ENCODE measurements at places on chromosomes 4 and X.

DNA sequence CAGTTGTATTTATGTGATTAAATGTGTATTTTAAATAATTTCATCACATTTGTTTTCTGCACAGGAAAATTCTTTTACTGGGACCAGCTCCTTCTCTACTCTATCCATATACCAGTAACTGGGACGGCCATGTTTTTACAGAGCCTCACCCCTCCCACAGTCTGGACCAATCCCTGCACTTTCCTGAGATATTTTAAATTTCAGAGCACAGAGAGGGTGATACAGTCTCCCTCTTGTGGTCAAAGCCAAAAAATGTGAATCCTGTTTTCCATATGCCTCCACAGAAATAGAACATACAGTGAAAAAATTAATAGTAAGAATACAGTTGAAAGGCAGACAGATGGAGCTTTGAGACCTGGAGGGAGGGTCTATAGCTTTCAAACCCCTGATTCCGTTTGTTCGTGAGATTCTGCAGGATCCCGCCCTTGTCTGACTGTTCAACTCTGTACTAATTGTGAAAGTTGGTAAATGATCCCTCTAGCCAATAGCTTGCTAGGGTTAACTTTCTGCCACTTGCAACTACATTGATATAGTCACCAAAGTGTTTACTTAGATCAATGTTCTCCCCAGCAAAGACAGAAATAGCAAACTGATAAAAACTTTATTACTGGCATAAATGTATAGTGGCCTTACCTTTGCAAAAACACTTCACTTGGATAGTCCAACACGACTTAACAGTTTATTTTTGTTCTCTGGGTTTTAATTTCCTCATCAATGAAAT lies 172.2 kb downstream of the PPARGC1A start:
- no peak for DNase-seq

DNA sequence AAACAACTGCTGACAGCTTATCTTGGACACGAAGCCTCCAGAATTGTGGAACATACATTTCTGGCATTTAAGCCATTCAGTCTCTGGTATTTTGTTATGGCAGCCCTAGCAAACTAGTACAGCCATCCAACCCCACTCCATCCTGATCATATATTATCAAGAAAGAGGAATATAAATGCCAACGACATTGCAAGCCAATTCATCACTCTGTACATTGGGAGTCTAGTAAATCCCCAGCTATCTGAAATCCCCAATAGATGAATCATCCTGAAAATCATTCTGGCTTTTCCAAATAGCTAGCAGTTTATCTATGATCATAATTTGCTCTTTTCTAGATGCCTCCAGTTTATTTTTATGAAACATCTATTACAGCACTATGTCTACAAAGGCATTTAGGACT lies 41.1 kb downstream of the FRMD7 start:
- DNase-seq = no peak

DNA sequence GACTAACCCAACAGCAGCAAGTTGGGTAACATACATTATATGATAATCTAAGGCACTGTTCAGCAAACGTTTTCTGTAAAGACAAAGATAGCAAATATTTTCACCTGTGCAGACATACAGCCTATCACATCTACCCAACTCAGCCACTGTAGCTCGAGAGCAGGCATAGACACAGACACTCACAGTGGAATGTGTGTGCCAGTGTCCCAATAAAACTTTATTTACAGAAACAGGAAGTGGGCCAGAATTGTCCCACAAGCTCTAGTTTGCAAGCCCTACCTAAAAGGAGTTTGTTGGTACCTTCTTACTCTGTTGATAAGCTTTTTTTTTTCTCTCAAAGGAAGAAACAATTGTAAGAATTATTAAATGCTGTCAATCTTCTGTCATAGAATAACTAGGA lies 11.9 kb upstream of the FAM9A start:
- DNase-seq = no peak

DNA sequence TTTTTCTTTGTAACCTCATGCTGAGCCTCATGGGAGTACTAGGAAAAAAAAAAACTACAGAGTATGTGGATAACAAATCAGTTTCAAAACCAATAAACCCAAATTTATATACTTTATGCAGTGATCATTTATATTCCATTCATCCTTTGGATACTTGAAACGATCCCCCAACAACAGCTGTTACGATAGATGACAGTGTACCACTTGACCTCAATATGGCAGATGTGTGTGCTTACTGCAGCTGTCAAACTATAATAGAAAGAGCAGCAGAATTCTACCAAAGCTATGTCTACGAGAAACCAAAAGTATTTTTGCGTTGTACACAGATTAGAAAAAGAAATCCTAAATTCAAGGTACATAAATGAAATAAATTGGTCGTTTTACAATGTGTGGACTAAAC lies 337.8 kb downstream of the PDGFC start:
- no peak for DNase-seq

DNA sequence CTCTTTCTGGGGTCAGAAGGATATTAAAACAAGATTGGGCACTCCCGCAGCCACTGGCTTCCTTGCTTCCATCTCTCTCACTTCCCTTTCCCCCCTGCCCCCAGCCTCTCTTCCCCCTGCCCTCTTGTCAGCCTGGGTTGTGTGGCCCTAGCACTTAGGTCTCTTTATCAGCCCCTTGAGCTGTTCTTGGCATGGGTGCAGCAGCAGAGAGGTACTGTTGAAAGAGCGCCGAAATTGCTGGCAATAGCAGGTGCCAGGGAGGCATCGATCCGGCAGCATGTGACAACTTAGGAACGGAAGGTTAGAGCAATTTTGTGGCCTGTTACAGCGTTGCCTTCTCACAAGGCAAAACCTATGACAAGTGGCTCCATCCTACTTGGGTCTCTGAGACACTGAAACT lies 333.1 kb upstream of the IGFBP7 start:
- no peak for DNase-seq

DNA sequence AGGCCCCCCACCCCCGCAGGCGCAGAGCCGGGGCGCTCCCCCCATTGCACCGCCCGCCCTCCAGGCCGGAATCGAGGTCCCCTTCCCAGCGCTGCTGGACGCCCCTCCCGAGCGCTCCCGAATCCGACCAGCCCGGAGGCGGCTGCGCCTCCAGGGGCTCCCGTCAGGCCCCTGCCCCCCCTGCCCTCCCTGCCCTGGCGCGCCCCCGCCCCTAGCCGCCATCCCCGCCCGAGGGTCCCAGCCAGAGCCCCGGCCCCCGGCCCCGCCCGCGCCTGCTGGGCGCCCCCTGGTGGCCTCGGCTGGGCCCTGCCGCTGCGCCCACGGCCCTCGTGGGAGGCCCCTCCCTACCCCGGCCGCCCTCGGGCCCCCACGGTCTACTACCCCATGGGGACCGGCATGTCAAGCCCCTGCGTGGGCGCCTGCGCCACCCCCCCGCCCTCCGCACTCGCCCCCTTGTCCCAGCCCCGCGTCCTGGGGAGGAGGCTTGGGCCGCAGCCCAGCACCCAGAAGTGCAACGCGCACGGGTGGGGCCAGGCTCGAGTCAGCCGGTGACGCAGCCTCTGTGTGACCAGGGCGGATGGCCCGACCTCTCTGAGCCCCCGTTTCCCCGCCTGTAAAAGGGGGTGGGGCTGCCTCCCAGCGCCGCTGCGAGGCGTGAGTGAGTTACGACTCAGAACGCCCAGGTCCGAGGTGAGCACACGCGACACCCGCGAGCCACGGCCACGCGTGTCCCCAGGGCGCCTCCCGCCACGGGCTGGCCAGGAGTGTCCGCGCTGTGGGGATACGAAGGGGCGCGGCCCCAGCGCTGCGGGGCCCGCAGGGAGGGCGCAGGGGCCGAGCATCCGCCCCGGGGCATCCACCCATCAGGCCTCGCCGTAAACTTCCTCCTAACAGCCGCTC lies 104.9 kb downstream of the FAM53A start:
- peak; percentile 51 for DNase-seq

DNA sequence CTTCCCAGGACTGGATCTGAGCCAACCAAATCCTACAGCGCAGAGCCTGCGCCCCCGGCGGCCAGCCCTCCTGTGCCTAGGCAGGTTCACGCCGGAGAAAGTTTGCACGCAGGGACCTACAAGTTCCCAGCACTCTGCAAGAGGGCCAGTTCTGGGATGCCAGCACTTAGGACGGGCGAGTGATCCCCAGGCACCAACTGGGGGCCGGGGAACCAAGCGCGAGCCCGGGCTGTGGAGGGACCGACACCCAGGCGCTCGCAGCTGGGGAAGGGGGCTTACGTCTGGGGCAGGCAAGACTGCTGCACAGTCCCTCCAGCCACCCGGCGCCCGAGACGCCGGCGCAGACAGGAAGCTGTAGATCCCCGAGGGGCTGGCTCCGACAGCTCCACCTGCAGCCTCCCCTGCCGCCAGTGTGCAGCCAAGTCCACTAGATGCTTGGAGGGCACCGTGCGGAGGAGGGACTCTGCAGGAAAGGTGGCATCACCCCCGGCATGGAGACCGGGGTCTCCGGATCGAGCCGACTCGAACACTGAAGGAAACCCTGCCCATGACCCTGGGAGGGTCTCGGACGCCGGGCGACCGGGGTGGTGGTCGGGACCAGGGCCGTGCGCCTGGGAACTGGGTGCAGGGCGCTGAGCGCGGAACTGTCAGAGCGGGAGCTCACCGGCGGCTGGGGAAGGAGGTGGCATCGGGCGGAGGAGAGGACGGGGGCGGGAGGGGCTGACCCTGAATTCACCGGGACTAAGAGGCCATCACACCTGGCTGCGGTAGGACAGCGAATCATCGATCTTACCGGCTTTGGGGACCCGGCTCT lies 566 bp downstream of the CORIN start:
- DNase-seq = no peak

- DNase-seq = no peak
Measured at GRCh38 chr4:106450249-106450648, 81.7 kb upstream of the GIMD1 start.

DNA sequence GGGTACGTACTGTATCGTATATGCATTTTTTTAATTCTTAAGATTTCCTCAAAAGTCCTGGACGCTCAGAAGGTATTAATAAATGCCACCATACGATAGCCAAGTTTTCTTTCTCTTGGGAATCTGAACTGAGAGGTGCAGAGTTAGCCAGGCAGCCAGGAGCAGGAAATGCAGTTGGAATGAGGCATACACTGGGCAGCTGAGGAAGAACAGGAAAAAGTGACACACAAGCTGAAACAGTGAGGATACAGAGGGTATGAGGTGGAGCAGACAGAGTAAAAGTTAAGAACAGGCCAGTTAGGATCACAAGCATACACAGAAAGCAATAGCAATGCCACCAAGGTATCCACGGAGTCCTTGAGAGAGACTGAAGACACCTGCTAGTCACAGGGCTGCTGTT lies 13.4 kb downstream of the UFSP2 start:
- no peak for DNase-seq

DNA sequence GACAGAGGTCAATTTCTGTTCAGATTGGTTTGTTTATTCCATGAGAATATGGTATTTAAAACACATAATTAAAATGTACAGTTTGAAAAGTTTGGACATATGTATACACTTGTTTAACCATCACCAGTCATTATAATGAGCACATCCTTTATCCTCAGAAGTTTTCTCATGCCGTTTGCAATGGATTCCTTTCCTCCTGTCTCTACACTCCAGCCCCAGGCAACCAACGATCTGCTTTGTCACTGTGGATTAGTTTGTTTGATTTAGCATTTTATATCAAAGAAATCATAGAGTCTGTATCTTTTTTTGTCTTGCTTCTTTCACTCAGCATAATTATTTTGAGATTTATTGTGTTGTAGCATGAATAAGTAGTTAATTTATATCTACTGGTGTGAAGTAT lies 243.0 kb upstream of the TRAM1L1 start:
- DNase-seq = no peak

DNA sequence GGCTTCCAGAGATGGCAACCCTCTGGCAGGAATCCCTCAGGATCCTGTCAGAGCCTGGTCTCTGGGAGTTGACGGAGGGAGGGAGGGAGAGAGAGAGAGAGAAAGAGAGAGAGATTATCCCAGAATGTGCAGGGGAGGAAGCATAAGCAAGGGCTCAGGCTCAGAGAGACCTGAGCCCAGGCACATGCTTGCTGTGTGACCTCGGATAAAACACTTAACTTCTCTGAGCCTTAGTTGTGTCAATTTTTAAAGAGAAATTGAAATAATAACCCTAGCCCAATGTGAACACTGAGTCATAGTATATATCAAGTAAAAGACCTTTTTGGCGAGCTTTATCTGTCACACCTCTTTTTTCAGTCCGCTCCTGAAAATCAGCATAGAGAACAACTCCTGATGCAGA lies 473 bp upstream of the USP51 start:
- DNase-seq = no peak

DNA sequence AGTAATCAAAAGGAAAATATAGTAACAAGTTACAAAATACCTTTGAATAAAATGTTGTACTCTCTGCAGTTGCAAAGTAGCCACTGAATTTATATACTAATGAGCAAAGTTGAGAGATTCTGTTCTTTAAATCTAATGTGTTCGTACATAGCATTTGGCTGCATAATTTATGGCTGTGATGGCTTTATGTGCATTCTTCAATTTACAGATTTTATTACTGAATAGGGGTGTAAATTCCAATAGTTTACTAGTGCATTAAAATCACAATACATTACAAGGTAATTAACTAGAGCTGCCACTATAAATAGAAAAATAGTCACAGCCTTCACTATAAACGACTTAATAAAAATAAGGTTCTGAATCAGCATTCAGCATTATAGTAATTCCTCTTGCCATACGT lies 620.0 kb downstream of the ADGRL3 start:
- no peak for DNase-seq

DNA sequence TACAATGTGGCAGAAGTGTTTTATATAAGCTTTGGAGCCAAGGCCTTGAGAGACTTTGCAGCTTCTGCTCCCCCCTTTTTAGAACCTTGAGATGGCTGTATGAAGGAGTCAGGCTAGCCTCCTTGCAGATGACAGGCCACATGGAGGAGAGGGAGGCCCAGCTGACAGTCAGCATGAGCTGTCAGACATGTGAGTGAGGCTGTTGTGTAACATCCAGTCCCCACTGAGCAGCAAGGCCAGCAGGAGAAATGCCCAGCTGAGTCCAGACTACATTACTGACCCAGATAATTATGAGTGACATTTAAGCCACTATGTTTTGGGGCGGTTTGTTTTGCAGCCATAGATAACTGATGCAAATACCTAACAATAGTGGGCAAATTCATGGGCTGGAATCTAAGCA lies 515.3 kb upstream of the ARX start:
- no peak for DNase-seq

DNA sequence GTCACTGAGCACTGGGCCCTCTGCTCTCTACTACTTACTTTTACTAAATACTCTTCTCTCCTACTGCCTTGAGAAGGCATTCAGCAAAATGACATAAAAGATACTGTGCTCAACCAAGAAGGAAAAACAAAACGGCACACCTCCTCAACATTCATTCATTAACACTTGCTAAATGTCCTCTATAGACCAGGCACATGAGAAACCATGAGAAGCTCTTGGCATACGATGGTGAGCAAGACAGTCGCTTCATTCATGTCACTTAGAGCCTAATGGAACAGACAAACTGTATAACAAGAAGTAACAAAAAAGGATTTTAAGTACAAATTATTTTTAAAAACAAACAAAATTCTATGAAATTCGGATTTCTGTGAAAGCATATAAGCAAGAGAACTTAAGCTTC lies 38.7 kb downstream of the COL25A1 start:
- no peak for DNase-seq

DNA sequence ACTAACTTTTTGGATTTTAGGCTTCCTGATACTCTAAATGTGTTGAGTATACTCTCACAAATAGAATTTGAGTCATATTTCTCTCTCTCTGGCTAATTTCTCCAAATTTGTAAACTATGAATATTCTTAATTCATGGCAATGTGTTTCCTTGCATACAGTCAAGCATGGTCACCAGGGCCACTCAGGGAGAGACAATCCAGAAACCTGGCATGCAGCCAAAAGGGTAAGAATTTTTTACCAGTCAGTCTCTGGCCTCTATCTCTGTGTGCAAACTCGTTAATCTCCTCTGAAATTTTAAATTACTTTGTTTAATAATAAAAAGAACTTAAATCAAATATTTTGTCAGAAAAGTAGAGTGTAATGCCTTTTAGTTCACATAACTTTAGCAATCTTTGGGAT lies 179.8 kb downstream of the OR13H1 start:
- no peak for DNase-seq
